Skin of body (tissue), 3 donors: ENCODE measurements at places on chromosomes 16 and 17. TPM values are rescaled to one million over a fixed set of nuclear protein-coding genes. Genes with fewer than 3 reads are reported as not detected.

- DNase-seq = peak; percentile 15
Measured at GRCh38 chr17:58249270-58250133, 11.1 kb downstream of the LPO start.

GRCh38 chr16:10675861-10676260 is 18.9 kb downstream of the TEKT5 start:
- DNase-seq = no peak

- no peak for DNase-seq
Measured at GRCh38 chr16:20673071-20673806, 24.2 kb downstream of the ACSM1 start.

DNA sequence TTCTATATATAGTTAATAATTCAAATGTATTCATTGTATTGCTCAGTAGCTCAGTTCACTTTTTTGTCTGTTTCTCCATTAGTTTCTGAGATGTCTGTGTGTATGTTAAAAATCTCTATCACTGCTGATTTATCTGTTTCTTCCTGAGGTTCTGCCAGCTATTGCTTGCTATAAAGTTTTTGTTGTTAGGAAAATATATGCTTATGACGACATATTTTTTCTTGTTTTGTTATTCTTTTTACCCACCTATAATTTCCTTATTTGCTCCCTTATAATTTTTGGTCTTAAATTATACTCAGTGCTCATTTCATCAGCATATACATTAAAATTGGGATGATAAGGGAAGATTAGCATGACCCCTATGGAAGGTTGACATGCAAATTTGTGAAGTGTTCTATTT is 200.6 kb downstream of the GSG1L start:
- DNase-seq = no peak

- DNase-seq = no peak
Measured at GRCh38 chr17:48579471-48579759, 1.3 kb upstream of the HOXB4 start.

DNA sequence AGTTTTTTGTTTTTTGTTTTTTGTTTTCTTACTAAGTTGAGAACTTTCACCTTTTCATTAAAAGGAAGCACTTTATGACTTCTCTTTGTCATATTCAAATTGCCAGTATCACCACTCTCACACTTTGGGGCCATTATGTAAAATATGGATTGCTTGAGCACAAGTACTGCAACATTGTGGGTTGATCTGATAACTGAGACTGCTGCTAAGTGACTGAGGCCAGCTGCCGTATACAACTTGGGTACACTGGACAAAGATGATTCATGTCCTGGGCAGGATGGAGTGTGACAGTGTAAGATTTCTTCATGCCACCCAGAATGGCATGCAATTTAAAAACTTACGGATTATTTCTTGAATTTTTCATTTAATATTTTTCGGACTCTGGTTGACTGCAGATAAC is 7.8 kb downstream of the TTC19 start:
- no peak for DNase-seq

- DNase-seq = no peak
Measured at GRCh38 chr17:60887614-60888028, 210.0 kb downstream of the BCAS3 start.

Gene ARHGDIG
- total RNA-seq = 0.99 TPM

Gene DNAI2
- total RNA-seq = not detected

GRCh38 chr16:6122401-6122800 is 1024.8 kb upstream of the EEF2KMT start:
- DNase-seq = no peak

Gene KRT32
- total RNA-seq = 28.0 TPM

GRCh38 chr16:65117811-65118448 is 3.9 kb downstream of the CDH11 start:
- peak; percentile 90 for DNase-seq

DNA sequence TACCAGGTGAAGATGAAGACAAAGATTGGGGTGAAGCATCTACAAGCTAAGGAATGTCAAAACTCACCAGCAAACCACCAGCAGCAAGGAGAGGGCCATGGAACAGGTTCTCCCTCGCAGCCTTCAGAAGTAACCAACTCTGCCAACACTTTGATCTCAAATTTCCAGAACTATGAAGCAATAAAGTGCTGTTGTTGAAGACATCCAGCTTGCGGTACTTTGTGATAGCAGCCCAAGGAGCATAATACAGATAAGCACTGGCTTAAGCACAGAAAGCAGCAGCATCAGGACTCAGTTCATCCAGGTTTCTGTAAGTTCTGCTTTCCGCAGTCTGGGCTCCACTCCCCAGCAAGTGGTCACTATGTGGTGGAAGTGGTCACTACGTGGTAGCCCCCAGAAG is 16.0 kb upstream of the CDRT4 start:
- DNase-seq = no peak

- DNase-seq = no peak
Measured at GRCh38 chr17:17757391-17757791, 76.1 kb downstream of the RAI1 start.

Gene SLC35G6
- not detected for total RNA-seq

DNA sequence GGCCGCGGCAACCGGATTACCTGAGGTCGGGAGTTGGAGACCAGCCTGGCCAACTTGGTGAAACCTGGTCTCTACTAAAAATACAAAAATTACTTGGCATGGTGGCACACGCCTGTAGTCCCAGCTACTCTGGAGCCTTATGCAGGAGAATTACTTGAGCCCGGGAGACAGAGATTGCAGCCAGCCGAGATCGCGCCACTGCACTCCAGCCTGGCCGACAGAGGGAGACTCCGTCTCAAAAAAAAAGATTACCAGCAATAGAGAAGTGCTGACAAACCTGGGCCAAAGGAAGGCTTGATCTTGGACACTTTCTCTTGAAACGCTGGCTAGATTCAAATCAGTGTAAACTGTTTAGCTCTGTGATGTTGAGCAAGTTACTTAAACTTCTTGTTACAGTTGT is 4.3 kb downstream of the MT1H start:
- DNase-seq = peak; percentile 28

DNA sequence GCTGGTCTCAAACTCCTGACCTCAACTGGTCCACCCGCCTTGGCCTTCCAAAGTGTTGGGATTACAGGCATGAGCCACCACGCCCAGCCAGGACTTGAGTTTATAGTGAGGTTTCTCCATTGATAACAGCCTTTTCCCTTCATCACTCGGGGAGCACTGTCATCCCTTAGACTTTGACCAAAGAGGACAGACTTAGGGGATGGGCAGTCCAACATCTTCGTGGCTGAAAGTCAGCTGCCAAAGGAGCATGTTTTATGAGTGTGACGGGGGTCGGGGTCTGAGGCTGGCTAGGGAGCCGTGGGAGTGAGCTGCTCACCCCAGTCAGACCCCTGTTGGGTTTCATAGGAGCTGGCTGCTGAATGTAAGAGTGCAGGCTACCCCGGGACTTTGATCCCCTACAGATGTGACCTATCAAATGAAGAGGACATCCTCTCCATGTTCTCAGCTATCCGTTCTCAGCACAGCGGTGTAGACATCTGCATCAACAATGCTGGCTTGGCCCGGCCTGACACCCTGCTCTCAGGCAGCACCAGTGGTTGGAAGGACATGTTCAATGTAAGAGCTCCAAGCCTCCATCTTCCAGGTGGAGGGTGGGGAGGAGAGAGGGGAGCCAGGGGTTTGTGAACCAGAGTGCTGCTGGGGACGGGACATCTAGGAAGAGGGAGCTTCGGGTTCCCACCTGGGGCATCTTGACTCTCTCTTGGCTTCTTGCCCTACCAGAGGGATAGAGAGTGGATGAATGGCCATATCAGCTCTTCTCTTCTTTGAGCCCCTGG is 3.1 kb downstream of the DHRS11 start:
- DNase-seq = no peak

Gene RASD1
- 14.8 TPM for total RNA-seq

Gene HID1
- 4.0 TPM for total RNA-seq

DNA sequence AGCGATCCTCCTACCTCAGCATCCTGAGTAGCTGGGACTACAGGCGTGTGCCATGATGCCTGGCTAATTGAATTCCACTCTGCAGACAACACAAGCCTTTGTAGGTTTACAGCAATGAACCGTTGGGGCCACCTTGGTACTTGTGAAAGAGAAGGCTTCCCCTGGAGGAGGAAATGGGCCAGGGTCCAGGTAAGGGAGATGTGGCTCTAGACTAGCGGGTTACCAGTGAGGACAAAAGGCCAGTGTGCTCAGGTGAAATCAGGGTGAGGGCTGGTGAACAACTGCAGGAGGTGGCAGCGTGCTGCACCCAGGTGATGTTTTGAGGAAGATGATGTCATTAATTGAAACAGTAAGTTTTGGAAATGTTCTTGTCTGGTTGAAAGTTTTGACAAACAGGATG is 6.7 kb downstream of the SDR42E1 start:
- no peak for DNase-seq

Gene RAB37
- total RNA-seq = 0.69 TPM
